ENCODE measurements at places on chromosomes 11 and 22. TPM values are rescaled to one million over a fixed set of nuclear protein-coding genes. Genes with fewer than 3 reads are reported as not detected.
A peak's percentile ranks its signal among the peaks of the same experiment; 100 is the strongest.

- no peaks in the 10 kb centered on the region for H3K4me1 ChIP-seq
- no peaks in the 10 kb centered on the region for H3K27me3 ChIP-seq
- peak; percentile 22 for DNase-seq
Observed at GRCh38 chr11:65189191-65189590, 7.5 kb downstream of the CAPN1 start.

- H3K27ac ChIP-seq, result no peak overlapping the region
- no peak for DNase-seq
- H3K4me3 ChIP-seq, result no peak overlapping the region
- H3K4me1 ChIP-seq, result no peaks in the 10 kb centered on the region
Observed at GRCh38 chr22:37999640-38000272, 15.4 kb upstream of the SOX10 start.

DNA sequence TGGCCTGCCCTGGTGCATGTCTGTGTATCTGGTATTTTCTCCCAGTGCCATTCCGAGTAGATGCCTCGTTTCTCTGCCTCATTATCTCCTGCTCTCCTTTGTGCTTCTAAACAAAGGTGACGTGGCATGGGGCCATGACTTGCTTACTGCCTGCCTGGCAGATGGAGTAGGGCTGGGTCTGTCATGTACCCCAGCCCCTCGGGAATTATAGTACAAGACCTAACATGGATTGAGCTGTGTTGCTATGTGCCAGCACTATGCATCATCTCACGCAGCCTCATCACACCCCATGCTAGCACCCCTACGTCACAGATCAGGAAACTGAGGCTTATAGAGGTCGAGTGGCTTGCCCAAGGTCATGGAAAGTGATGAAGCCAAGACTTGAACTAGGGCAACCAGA, 88.1 kb downstream of the GALNT18 start:
- H3K4me3 ChIP-seq, result no peak overlapping the region
- H3K27me3 ChIP-seq, result no peaks in the 10 kb centered on the region
- DNase-seq, result no peak
- H3K27ac ChIP-seq, result no peak overlapping the region

DNA sequence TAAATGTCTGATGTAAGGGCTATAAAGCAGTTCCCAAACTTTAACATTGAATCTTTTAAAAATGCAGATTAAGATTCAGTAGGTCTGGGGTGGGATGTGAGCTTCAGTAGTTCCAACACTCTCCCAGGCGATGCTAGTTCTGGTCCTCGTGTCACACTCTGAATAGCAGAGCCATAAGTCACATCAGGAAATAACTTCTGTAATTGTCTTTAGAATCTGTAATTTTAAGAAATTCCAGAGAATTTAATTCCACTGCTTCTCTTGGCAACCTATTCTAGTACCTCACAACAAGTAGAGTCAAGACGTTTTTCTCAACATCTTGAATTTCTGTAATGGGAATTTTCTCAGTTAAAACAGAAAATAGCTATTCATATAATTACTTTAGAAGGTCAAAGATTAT, 223.1 kb downstream of the TMEM135 start:
- no peak overlapping the region for H3K27ac ChIP-seq
- no peak for DNase-seq
- H3K36me3 ChIP-seq, result no peaks in the 10 kb centered on the region
- H3K27me3 ChIP-seq, result no peaks in the 10 kb centered on the region

The POU2AF2 gene
- total RNA-seq, result not detected

- H3K36me3 ChIP-seq, result no peaks in the 10 kb centered on the region
- peak; percentile 88 for DNase-seq
- H3K4me3 ChIP-seq, result peak within 1 kb of the TSS; percentile 94
- no peaks in the 10 kb centered on the region for H3K4me1 ChIP-seq
- no peaks in the 10 kb centered on the region for H3K27me3 ChIP-seq
- H3K27ac ChIP-seq, result peak within 1 kb of the TSS; percentile 84
Observed at GRCh38 chr11:69640995-69641581, at the start of gene CCND1. TSS of gene CCND1 (plus strand) at chr11:69641156. CDS start at chr11:69641314, 158 bp downstream.

Measured in right lobe of liver (tissue), 6 donors.